Activated CD4-positive, CD25-positive, alpha-beta regulatory T cell (primary cell): ENCODE measurements at places on chromosomes 1 and 21.

- DNase-seq: no peak
Observed at GRCh38 chr1:178052650-178053461, 41.0 kb upstream of the RASAL2 start.

GRCh38 chr1:15381805-15382204 is 27.9 kb upstream of the EFHD2 start:
- DNase-seq: no peak

GRCh38 chr21:35989138-35989735 is 71.1 kb downstream of the SETD4 start:
- DNase-seq: no peak

DNA sequence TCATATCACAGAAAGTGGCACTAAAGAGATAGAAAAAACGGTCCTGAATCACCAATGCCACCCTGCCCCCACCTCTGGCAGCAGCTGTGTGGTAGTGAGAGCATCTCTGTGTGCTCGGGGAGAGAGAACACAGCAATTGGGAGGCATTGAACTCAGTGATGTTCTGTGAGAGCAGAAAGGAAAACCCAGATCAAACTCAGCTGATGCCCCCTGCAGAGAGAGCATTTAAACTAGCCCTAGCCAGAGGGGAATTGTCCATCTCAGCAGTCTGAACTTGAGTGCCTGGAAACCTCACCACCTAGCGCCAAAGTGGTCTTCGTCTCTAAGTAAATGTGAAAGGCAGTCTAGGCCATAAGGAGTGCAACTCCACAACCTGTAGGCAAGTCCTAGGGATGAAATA is 21.3 kb downstream of the SLC44A5 start:
- DNase-seq: no peak

DNA sequence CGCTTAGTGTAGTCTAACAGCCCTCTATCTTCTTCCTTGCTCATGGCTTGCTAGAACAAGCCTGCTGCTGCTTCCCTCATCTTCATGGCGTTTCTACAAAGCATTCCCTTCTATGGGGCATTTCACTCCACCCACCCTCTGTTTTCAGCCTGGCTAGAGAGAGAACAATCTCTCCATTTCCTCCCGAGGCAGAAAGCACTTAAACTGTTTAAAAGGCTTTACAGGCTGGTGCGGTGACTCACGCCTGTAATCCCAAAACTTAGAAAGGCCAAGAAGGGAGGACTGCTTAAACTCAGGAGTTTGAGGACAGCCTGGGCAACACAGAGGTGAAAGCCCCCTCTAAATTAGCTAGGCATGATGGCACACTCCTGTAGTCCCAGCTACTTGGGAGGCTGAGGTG is 17.8 kb downstream of the ORC1 start:
- no peak for DNase-seq

DNA sequence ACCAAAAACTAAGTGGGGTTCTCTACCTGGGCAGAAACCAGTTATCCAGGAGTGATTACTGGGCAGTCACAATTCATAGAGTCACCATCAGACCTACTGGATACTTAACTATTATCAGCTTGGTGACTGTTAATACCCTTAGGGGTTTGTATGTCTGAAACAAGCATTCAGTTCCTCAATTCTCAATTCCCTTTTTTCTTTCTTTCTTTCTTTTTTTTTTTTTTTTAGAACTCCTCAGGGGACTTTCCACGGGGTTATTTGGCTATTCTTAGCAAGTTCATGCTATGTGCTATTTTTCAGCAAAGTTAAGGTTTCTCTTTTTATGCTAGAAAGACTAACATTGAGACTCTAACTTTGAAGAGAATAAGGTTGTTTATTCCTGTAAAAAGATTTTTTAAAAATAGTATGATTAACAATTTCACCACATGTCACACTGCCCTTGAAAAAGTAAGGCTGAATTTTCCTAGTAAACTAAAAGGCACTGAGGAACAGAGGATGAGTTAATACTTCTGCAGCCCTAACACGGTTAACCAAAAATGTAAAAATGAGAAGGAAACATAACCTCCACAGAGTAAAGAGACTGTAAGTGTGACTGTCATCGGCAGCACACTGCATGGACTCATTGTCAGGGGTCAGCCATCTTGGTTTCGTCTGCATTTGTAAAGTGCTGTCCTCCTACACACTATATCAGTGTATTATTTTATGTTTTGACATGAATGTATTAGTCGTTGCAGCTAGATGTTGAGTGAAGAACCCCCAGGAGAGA is 310.2 kb downstream of the NTNG1 start:
- DNase-seq: no peak

DNA sequence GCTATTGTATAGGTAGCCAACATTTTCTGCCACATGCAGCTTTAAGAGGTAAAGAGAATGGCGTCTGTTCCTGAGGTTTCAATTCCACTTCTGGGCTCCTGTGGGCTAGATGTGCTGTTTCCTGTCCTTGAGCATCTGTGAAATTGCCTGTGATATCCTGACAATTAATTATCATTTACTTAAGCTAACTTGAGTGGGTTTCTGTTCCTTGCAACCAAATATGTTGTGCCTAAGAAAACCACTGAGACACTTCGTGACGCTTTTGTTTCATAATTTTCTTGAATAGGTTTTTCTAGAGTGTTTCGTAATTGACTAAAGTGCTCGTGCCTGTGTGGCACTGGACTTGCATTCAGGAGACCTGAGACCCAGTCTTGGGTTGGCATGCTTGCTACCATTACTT is 127.3 kb upstream of the POU3F1 start:
- no peak for DNase-seq

GRCh38 chr1:217462666-217463065 is 168.2 kb downstream of the GPATCH2 start:
- no peak for DNase-seq

DNA sequence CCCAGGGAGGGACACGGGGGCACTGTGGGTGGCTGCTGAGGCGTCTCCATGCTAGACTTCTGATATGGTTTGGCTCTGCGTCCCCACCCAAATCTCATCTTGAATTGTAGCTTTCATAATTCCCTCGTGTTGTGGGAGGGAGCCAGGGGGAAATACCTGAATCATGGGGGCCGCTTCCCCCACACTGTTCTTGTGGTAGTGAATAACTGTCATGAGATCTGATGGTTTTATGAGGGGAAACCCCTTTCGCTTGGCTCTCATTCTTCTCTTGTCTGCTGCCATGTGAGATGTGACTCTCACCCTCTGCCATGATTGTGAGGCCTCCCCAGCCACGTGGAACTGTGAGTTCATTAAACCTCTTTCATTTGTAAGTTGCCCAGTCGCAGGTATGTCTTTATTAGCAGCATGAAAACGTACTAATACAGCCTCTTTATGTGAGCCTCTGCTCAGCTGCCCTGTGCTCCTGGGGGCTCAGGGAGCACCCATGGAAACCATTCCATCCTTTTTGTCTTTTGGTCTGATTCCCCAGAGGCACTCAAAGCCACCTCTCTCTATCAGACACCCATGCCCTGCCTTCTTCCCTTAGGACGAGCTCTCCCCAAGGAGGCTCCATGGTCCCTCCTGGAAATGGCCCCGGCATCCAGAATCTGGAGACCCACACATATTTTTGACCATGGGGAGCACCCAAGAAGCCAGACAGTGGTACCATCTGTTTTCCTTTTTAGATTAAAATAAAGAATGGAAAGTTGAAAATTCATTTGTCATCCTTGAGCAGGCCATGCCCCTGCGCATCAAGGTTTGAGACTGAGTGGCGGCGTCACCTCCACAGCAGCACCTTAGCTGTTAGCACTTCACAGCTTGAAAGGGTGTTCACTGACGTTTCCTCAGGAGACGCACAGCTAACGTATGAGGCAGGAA is 65.9 kb upstream of the FAM20B start:
- no peak for DNase-seq

- no peak for DNase-seq
Observed at GRCh38 chr1:43035821-43036741, 77.4 kb upstream of the SLC2A1 start.

DNA sequence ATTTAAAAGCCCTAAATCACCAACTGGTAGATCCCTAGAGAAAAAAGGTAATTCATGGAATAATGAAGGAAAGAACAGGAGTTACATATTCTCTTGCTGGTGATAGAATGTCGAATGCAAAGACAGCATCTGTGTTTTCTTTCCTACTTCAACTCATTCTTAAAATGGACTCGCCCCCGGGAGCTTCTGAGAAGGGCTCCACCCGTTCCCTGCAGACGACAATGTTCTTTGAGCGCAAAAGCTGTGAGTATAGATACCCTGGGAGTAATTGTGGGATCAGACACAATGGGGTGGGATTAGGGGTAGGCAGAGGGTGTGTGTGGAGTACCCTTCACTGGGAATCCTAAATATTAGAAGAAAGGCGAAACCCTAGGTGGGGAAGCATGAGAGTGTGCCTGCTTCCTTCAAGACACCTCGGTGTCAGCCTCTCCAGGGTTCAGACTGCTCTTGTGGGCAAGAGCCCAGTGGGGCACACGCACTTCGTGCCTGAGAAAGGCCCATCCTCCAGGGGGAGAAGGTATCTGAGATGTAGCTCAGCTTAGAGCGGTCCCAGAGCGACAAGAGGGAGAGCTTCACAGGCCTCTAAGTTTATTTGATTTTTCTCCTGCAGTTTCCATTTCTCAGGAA is 123.3 kb upstream of the DPYD start:
- no peak for DNase-seq

DNA sequence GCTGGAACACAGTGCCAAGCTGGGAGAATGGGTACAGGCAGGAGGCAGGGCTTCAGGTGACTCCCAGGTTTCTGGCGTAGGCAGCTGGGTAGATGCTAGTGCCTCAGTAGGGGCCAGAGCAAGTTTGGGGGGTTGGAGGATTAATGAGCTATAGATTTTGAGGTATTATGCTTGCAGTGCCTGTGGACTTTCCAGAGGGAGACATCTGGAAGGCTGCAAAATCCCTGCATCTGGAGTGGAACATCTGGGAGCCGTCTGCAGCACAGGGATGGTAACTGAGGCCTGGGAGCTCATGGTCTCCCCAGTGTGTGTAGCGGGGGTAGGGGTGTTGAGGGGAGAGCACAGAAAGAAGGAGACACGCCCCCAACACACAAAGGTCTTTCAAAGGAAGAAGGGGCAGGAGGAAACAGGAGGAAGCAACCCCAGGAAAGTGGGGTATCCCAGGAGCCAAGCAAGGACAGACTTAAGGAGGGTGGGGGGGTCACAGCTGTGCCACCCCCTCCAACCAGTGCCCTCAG is 2.2 kb upstream of the PDZK1IP1 start:
- no peak for DNase-seq

- no peak for DNase-seq
Observed at GRCh38 chr1:6688001-6688400, 13.6 kb downstream of the DNAJC11 start.

GRCh38 chr1:56715156-56715555 is 70.0 kb downstream of the PRKAA2 start:
- no peak for DNase-seq

DNA sequence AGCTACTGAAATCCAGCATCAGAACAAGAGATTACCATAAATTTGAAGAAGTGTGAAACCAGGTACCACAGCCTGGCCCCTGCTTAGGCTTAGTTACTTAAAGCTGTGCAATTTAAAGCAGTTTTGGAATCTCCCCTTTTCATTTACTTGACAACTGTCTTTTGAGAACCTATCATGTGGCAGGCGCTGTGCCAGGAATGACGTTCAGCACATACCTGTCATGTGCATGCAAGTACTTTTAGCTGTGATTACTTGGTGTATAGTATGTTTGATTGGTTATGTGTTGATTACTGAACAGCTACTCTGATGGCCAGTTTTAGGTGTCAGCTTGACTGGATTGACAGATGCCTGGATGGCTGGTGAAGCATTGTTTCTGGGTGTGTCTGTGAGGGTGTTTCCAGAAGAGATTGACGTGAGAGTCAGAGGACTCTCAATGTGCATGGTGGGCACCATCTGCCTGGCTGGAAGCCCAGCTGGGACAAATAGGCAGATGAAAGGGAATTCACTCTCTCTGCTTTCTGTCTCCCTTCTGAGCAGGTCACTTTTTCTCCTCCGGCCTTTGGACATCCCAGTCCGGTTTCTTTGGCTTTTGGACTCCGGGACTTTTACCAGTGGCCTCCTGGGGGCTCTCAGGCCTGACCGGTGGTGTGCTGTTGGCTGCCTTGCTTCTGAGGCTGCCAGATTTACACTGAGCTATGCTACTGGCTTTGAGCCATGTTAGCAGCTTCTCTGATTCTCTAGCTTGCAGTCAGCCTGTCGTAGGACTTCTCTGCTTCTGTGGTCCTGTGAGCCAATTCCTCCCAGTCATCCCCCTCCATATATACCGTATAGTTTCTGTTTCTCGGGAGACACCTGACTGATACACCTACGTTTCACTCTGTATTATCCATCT is 178.0 kb downstream of the RYR2 start:
- no peak for DNase-seq

- no peak for DNase-seq
Observed at GRCh38 chr1:231930257-231930947, 303.8 kb downstream of the DISC1 start.

GRCh38 chr1:12185036-12185917 is 18.5 kb downstream of the TNFRSF1B start:
- DNase-seq: no peak

- no peak for DNase-seq
Observed at GRCh38 chr1:224168859-224169380, 14.1 kb upstream of the DEGS1 start.

- DNase-seq: no peak
Observed at GRCh38 chr1:243970077-243970476, 81.0 kb upstream of the ZBTB18 start.

GRCh38 chr1:3479511-3480368 is 25.3 kb downstream of the ARHGEF16 start:
- no peak for DNase-seq

DNA sequence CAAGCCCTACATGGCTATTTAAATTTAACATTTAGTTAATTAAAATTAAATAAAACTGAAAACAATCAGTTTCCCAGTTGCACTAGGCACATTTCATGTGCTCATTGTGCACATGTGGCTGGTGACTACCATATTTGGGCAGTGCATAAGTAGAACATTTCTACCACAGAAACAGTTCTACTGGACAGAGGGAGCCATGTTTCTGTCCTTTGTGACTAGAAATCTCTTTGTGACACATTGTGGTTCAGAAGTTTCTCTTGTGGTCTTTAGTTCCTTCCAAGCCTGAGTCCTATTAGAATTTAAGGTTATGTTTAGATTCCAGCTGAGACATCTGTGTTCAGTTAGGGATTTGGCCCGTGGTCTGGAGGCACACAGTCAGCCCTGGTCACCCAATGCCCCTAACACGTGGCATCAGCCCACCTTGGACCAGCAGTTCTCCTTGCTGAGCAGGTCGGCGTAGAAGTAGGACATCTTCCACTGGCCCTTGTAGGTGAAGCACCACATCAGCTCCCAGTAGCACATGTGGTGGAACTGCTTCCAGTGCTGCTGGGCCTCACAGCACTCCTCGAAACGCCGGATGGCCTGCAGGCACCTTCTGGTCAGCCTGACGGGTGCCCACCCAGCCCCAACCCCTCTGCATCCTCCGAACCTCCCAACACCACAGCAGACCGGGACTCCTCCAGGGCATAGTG is 29.1 kb downstream of the TTC39A start:
- no peak for DNase-seq

GRCh38 chr1:84603223-84603622 is 29.0 kb upstream of the CTBS start:
- no peak for DNase-seq

DNA sequence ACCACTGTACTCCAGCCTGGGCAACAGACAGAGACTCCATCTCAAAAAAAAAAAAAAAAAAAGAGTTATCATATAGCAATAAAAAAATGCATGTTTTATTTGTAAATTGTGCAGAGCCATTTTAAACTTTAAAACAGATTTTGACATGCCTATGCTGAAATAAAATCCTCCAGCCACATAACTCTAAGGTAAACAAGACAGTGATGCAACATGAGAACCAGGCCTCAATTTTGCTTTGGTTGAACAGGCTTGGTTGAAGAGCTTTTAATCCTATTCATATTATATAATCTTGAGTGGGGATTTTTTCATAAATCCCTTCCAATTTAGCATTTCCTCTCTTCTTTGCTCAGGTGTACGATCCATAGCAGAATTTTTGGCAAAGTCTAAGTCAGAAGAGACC is 26.1 kb downstream of the ARMH1 start:
- no peak for DNase-seq
